HFFc6 (cell line): ENCODE measurements at places on chromosomes 11 and 22.
A peak's percentile ranks its signal among the peaks of the same experiment; 100 is the strongest.

DNA sequence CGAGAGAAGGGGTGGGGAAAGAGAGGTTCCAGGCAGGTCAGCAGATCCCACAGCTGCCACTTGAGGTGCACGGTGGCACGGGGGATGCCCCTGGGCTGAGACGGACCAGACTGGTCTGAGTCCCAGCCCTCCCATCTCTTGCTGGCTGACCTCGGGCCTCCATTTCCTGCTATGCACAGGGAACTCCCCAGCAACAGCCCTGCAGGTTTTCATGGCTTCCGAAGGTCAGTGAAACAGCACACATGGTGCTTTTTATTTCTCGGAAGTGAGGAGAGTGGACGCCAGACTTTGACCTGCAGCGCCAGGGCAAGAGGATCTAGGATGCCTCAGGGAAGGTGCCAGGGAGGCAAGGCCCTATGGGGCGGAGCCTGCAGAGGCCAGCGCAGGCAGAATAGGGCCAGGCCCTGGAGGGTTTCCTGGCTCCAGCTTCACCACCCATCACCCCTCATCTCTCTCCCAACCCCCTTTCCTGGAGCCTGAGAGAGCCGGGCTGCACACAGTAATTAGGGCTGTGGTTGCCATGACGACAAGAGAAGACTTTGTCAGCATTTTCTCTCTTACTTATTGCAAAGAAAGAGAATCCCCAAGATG lies 29.5 kb downstream of the SLC22A12 start:
- DNase-seq = no peak

DNA sequence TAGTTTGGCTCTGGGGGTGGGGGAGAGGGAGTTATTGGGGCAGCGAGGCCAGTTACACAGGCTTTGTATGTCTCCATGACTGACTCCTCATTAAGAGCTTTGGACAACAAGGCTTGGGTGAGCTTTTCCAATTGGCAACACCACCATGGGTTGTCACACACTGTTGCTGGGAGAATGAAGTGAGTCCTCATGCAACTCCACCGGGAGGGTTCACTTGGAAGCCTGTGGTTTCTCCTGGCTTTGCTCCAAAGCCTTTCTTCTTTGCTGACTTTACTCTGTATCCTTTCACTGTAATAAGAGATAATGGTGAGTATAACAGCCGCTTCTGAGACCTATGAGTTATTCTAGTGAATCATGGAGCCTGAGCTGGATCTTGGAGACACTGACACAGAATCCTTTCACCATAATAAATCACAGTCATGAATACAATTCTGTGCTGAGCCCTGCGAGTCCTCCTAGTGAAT lies 24.9 kb downstream of the EIF3F start:
- DNase-seq = peak; percentile 98

DNA sequence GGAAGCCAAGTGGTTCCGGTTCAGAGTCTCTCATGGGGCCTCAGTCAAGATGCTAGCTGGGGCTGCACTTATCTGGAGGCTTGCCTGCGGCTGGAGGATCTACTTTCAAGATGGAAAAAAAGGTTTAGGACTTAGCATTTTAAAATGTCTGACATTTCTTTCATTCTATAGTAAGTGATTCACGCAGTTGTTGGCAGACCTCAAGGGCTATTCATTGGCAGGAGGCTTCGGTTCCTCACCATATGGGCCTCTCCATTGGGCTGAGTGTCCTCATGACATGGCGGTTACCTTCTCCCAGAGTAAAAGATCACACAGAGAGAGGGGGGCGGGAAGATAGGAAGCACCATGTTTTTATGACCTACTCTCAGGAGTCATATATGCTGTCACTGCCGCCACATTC lies 298.0 kb upstream of the PLET1 start:
- peak; percentile 16 for DNase-seq

DNA sequence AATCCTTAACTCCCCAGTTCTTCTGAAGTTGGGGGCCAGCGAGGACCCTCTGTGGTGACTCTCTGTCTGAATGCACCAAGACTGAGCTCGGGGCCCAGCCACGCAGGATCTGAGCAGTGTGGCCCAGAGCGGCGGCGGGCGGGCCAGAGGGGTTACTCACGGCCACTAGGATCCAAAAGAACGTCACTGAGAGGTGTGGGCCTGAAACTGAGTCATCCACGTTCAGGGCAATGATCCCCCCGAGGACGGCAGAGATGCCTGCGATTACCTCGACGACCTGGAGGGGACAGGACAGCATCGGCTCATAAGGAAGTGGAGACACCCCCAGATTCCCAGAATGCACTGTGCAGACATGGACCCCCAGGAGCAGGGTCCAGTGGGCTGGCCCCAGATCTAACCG lies 11.2 kb downstream of the MLC1 start:
- DNase-seq = no peak

DNA sequence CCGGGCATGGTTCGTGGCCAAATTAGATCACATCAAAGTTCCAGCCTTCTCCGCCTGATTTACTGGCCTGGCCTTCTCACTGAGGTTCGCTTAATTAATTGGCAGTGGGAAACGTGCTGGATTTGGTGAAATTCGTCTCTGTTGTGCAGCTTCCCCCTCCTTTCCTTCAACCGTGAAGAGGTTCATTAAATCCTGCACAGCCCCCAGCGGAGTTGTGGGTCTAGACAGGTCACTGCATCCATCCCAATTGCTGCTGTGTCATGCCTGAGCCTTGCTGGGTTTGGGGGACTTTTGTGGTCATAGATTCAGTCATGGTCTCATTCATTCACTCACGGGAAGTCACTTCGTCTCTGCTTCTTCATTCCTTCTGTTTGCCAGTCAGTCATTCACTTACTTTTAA lies 90.0 kb downstream of the INSC start:
- DNase-seq = no peak

DNA sequence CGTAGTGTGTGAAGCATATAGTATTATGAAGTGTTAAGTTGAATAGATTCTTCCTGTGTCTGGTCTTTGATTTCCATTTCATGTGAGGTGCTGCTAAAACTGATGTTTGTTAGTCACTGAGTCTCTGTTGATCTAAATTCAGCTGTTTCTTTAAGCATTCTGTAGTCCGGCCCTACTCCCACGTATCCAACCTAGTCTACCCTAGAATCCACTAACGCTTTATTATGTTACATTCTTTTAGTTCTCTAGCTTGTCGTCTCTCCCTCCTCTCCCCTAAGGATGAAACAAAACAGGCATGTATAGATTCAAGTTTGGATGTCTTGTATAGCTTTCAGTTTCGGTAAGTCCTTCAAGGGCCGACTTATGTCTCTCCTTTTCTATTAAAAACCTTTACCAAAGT lies 4.1 kb downstream of the WEE1 start:
- no peak for DNase-seq
